ENCODE measurements at places on chromosomes 11 and 22.

- no peak for DNase-seq
Measured at GRCh38 chr22:36744791-36745190, 31.1 kb downstream of the IFT27 start.

GRCh38 chr11:120231963-120232362 lies 8.0 kb upstream of the POU2F3 start:
- no peak for DNase-seq

GRCh38 chr11:61967924-61968757 lies 707 bp upstream of the FTH1 start:
- DNase-seq: no peak

DNA sequence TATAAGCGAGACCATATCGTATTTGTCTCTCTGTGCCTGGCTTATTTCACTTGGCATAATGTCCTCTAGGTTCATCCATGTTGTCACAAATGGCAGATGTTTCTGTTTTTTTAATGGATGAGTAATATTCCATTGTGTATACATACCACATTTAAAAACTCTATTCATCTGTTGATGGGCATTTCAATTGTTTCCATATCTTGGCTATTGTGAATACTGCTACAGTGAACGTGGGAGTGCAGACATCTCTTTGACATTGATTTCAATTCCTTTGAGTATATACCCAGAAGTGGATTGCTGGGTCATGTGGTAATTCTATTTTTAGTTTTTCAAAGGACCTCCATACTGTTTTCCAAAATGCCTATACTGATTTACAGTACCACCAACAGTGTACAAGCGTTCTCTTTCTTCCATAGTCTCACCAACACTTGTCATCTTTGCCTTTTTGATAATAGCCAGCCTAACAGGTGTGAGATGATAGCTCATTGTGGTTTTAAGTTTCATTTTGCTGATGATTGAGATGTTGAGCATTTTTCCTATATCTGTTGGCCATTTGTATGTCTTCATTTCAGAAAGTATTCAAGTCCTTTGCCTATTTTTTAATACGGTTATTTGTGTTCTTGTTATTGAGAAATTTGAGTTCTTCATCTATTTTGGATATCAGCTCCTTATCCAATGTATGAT lies 194.7 kb upstream of the E2F8 start:
- no peak for DNase-seq

GRCh38 chr22:20315337-20316216 lies 4.3 kb downstream of the DGCR6L start:
- no peak for DNase-seq

DNA sequence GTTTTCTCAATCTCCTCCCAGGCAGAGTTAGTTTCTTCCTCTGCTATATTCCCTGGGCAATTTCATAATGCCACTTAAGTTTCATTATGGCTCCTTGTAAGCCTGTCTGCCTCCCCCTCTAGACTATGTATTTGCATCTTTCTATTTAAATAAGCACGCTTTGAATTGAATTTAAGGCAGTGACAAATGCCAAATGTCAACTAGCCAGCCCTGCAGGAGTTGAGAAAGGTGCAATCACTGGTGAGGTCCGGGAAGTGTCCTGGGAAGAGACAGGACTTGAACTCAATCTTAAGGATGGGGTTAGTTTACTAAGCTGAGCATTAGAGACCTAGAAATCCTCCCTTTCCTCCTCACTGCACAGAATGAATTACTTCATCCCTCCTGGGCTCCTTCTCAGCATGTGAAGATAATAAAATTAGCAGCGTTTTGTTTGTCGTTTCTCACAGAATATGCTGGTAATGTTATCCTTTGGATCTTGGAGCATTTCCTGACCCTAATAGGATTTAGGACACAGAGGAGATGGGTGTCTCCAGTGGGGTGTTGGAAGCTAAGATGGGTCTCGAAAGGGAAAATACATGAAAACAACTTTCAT lies 1.6 kb downstream of the TCP11L1 start:
- DNase-seq: no peak

DNA sequence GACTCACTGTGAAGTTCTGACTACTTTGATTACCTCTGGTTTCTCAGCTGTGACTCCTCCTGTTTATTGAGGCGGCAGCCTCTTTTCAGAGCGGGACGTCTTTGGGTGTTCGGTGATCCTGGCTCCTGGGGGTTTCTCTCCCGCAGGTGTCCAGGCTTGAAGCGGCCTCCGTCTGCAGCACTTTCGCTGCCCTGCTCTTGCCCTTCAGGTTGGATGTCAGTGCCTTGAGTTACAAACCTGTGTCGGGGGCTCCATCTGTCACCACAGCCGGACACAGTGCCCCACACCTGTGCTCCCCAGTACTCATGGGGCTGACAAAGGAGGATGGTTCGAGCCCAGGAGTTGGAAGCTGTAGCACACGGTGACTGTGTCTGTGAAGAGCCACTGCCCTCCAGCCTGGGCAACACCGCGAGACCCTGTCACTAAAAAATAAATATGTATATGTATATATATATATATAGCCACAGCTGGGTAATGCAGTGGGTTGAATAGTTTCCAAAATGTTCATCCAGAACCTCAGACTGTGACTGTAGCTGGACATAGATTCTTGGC lies 104.1 kb downstream of the BRD1 start:
- no peak for DNase-seq

GRCh38 chr11:118002541-118003423 lies 16.6 kb downstream of the IL10RA start:
- no peak for DNase-seq

DNA sequence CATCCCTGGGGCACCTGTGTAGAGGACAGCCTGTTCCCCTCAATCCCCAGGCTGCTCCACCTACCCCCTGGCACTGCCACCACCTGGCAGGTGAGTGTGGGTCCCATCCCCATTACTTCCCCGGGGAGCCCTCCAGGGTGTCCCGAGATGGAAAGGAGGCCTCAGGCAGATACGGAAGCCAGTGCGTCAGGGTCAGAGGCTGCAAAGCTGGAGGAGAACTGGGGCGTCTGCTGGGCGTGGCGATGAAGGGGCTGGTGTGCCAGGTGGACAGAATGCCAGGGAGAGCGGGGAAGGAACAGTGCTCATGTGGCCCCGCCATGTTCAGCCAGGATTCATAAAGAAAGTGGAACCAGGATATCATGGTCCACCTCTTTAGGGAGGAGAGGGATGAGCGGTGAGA lies 7.8 kb downstream of the YPEL1 start:
- DNase-seq: no peak

DNA sequence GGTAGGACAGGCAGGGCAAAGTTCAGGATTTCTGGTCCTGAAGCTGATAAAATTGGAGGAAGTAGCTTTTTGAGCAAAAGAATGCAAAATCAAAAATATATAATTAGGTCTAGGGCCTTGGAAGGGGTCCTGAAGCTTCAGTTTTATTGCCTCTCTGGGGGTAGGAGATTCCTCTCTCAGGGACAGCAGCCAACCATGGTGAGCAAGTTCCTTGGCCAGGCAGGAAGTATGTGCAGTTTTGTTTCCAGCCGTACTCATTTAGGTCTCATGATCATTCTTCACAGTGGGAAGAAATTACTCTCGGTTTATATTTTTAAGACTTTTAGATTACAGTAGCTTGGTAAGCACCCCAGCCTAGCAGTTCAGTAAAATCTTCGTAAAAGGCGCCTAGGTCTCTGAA lies 2.9 kb upstream of the RAB38 start:
- no peak for DNase-seq

GRCh38 chr11:10906521-10906920 lies 48.7 kb upstream of the ZBED5 start:
- peak; percentile 22 for DNase-seq

Measured in NCI-H1694 (cell line).